ENCODE measurements at places on chromosomes 13 and 19.

- no peak for DNase-seq
Measured at GRCh38 chr19:3114811-3115210, 20.6 kb downstream of the GNA11 start.

GRCh38 chr19:30895946-30896345 lies 453.3 kb downstream of the TSHZ3 start:
- no peak for DNase-seq

GRCh38 chr13:44153496-44153895 lies 220.1 kb upstream of the SERP2 start:
- no peak for DNase-seq

- DNase-seq: no peak
Measured at GRCh38 chr13:43374621-43375020, 351.2 kb downstream of the DNAJC15 start.

GRCh38 chr19:40539070-40539469 lies 37.6 kb upstream of the SHKBP1 start:
- DNase-seq: no peak

GRCh38 chr19:28961772-28962500 lies 251.0 kb downstream of the UQCRFS1 start:
- DNase-seq: no peak

DNA sequence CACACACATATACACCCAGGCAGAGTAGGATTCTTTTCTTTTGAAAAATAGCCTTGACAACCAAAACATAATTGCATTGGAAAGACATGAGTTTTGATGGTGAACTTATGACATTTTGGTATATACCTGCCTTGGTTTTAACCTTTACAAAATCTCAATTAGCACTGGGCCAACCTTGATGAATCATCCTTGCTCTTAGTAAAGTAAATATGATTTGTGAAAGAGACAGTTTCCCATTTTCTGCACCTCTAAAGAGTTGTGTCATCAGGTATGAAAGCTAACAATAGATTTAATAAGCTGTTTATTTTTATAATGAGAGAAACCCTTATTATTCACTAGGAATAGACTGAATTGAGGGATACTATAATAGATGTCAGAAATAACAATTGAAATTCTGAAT lies 15.7 kb upstream of the ENOX1 start:
- DNase-seq: no peak

DNA sequence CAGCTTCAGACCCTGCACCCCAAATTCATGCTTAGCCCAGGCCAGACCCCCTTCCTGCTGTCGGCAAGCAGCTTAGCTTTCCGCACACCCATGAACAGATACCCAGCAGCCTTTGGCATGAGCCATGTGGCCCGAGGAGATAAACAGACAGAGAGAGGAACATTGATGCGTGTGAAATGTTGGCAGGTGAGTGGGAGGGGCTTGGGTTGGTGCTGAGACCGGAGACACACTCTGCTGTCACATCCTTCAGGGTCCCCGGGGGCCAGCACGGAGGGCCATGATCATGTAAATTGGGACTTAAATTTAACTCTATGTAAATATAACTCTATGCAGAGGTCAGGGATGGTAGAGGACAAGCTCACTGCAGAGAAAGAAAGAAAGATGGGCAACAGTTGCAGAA lies 1.5 kb downstream of the CD22 start:
- DNase-seq: no peak

DNA sequence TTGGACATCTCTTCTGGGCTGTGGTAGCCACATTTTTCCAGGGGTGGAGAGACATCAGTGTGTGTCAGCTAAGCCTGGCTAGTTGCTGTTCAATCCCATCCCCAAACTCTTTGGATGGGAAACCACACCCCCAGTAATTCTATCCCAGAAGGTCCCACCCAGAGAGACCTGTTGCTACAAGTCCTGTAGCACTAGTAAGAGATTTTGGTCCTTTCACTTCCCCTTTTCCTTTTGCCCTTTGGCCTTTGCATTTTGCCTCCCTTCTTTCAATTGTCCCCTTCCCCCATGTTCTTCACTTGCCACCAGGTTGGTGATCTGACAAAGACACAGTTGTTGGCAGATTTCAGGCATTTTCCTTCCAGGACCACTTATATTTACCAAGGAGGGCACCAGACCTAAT lies 3.8 kb downstream of the CBY2 start:
- no peak for DNase-seq

DNA sequence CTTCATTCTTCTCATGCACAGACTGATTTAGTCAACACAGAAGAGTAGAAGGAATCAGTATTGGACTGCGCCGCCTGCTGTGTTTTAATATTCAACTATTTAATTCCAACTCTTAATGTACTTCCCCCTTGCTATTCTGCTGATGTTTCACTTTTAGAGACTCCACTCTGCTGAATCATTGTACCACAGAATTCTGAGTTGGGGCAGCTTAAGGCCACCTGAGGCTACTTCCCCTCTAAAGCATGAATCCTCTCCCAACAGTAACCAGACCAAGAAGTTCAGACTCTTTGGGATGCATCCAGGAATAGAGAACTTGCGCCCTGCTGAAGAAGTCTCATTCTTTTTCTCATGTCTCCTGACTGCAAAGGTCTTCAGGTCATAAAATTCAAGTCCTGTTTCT lies 708.8 kb downstream of the UQCRFS1 start:
- no peak for DNase-seq

- DNase-seq: no peak
Measured at GRCh38 chr13:92830821-92831220, 395.8 kb upstream of the GPC6 start.

Measured in T1000 (cell line).